Right renal pelvis (tissue), 4 donors: ENCODE measurements at places on chromosomes 2 and 18. TPM values are rescaled to one million over a fixed set of nuclear protein-coding genes. Genes with fewer than 3 reads are reported as not detected.

Gene SP140
- 0.58 TPM for polyA plus RNA-seq

Gene GCC2
- polyA plus RNA-seq: 72.3 TPM

- no peak for DNase-seq
Measured at GRCh38 chr2:72431737-72432136, 284.1 kb upstream of the CYP26B1 start.

DNA sequence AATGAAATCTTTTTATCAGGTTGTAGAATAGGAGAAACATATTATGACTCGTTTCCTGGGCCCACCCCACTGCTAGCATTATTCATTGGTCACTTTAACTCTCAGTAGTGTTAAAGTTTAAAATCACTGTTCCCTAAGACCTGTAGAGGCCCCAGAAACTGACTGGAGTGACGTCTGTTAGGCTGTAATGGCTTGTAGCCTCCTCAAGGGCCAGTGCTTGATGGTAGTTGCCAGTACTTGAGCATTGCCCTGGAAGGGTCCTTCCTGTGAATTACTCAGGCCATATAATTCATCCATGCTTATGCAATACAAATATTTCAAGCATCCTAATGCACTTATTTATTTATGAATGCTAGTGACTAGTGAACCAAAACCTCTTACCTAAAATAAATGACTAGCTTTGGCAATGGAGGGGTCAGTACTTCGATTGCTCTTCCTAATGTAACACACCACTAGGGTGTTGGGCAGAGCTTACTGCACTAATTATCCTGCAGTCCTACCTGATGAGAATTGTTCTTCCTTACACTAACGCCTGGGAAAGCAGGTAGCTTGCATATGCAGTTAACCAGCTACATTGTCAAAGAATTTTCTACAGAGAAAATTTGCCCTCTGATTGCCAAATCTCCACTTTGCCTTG is 31.2 kb downstream of the ARHGAP25 start:
- no peak for DNase-seq

DNA sequence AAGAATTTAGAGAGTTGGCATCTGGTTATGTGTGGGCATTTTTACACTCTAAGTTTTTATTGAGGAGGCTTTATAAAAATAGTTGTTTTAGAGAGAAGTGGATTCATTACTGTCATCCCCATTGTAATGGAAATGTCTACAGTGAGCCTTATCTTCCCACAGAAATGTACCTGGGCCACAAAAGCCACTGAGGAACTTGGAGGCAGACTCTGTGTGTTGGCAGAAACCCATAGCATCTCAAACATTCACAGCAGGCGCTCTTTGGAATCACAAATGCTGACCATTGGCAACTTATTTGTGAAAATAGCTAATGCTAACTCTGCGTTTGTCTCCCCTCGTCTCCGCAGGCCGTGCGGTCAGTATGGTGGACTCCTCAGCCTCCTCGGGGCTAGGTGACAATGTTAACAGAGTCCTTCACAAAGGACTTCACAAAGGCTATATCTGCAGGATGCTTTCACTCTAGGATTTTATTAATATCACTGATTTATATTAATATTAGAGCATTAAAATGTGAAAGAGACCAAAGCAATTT is 689.1 kb upstream of the POU3F3 start:
- no peak for DNase-seq
